T-helper 1 cell (primary cell): ENCODE measurements at places on chromosomes 7 and 10.

GRCh38 chr7:48307041-48307714 lies 135.9 kb downstream of the ABCA13 start:
- no peak for DNase-seq

- no peak for DNase-seq
Observed at GRCh38 chr7:20317413-20317812, 13.3 kb upstream of the ITGB8 start.

DNA sequence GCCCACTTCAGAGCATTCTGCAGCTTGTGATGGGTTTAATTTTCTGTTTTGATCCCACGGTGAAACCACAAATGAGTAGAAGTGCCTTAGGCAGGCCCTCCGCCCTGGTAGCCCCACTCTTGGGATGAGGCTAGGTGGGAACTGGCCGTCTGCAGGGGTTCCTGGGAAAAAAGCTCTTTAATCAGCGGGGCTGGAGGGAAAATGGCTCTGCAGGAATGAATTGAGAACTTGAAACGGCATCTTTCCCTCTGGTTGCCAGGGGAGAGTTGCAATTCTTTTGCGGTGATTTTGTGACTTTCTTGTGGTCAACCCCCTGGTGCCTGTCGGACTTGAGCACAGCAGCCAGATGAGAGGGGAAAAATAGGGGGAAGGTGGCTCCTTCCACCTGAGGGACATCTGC lies 32.7 kb downstream of the COL26A1 start:
- no peak for DNase-seq

GRCh38 chr10:115118346-115118745 lies 25.2 kb downstream of the ATRNL1 start:
- DNase-seq, result no peak

GRCh38 chr10:118725886-118726500 lies 28.8 kb downstream of the CACUL1 start:
- no peak for DNase-seq

DNA sequence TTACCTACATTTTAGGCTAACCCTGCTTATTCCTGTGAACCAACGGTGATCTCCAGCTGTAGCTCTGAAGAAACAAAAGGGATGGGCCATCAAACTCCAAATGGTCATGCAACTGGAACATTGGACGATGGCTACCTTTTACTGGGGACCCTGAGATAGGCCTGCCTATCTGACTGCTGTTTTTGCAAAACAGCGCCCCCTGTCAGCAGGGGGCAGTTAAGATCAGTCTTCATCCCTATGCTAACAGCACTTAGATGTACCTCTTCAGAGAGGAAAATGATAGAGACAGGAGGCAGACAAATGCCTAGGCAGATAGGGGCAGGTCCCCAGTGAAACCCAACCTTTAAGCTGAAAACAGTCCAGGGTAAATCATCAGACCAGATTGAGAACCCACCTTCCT lies 1085.4 kb upstream of the SORCS1 start:
- DNase-seq, result no peak

DNA sequence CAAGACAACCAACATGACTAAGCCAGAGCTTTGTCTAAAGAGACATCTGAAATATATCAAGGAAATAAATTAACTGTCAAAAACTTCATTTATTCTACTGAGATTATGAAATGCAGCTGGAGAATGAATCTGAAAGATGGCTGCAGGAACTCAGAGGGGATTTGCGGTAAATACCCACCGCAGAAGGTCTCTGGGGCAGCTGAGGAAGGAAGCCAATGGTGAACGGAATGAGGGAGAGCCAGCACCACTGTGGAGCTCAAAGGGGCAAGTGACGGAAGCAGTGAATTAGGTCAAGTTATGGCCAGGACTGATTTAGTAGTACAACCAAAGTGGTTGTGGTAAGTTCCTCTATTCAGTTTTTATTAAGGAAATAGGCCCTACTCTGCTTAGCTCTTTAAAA lies 215.3 kb upstream of the GLI3 start:
- no peak for DNase-seq

DNA sequence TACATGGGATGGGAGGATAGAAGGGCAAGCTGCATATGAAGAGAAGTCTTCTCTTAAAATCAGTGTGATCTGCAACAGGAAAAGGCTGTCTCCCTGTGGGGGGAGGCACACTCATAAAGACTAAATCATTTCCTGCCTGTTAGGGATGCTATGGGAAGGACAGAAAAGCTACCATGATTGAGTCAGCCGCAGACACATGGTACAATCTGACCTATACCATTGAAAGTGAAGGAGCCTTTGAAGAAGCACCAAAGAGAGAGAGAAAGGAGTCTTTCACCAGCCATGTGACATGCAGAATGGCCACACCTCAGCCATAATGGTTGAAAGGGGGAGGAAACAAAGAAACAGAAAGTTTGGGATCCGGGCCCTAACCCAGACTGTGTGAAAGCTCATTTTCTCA lies 29.1 kb downstream of the NUDCD3 start:
- DNase-seq, result no peak

GRCh38 chr7:79091661-79092060 lies 361.8 kb downstream of the MAGI2 start:
- no peak for DNase-seq

- no peak for DNase-seq
Observed at GRCh38 chr10:131231965-131232541, 79.5 kb downstream of the TCERG1L start.

DNA sequence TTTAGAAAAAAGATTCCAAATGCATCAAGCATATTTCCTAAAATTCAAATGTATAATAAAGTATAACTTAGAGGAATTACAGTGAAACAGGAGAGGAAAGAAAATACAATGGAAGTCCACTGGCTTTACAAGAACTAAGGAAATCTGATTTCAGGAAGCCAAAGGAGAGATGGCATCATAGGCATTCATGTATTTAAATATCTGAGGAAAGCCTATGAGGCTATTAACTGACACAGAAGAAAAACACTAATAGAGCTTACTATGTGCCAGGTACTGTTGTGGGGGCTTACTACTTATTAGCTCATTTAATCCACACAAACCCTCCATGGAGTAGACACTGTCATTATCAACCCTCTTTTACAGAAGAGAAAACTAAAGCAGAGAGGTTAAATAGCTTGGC lies 92.2 kb downstream of the SRPK2 start:
- no peak for DNase-seq

DNA sequence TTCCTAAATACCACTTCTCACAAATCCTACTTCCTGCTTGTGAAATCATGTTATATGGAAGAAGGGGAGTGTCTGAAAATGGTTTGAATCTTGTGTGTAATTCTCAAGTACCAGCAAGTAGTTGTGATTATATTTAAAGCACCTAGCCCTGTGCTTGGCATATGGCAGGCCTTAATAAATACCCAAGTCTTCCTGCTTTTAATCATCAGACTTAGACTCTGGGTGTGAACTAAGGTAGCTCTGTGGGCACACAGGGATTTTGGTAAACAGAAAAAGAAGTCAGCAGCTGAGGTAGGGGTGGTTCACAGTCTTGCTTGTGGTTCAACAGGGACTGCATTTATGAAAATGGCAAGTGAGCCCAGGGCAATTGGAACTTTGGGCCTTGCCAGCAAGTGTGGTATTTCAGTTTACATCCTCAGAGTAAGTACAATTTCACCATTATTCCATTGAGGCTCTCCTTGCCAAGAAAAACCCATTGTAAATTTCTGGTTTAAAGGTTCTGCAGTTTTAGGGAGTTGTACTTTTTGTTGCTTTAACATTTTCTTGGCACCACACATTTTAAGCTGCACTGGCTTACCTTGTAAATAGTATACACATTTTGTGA lies 215.5 kb downstream of the AUTS2 start:
- no peak for DNase-seq

DNA sequence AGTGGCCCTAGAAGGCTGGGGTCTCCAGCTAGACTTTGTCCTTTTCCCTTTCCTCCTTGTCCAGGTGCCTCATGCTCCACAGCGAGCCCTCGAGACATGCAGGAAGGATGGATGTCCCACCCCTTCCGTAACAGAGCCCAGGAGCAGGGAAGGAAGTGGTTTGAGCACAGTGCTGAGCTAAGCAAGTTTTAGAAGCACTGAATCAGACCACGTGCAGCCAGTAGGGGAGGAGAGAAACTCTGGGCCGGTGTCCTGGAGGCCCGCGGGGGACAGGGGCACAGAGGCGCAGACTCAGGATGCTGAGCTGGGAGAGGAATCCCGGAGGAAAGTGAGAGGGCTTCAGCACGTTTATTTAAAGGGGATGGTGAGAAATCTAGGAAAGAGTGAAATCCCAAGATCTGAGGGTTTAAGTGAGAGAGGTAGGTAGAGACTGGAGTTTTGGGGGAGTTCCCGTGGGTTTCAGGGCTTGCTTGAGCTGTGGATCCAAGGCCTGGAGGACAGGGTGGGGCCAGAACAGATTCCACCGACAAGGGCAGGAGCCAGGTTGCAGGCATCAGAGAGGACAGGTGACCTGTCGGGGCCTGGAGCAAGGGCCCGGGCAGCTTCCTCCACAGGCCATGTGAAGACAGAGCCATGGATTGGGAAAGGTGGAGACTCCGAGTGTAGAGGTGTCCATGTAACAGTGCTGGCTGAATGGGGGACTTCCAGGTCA lies 4.4 kb upstream of the IRF5 start:
- no peak for DNase-seq

DNA sequence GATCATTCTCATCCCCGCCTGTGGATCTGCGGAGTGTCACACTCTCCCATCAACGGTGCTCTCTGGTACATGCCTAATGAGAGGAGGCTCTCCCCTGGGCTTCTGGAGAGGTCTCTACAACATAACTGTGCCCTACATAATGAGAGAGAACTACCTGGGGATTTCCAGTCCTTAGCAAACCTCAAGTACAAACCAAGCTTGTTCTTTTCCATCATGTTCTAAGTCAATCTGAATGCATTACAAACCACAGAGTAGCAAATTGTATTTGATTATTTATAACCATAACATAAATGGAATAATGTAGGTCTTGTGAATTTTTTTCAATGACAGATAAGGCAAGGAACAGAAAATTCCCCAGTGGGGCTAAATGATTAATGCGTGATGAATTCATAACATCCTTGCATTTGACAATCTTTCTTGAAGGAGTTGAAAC lies 412.4 kb upstream of the NRP1 start:
- DNase-seq, result no peak

GRCh38 chr7:97480772-97481390 lies 251.0 kb upstream of the TAC1 start:
- no peak for DNase-seq

GRCh38 chr7:41706228-41706930 lies 3.5 kb upstream of the INHBA start:
- no peak for DNase-seq

- DNase-seq, result no peak
Observed at GRCh38 chr10:8975535-8975934, 921.0 kb downstream of the GATA3 start.

DNA sequence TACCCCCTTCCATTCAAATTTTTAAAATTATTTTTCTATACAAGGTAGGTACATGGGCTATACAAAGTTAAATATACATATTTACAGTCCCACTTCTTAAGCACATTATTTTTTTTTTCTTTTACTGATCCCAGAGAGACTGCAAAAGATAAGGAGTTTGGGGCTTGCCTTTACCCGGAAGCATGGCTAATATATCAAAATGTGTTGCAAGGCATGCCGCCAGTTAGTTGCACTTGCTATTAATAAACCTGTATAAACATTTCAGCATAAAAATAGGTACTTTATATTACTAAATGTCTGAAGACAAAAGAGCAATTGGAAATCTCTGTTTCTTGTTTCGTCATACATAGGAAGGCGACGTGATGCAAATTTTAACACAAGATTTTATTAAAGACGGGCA lies 21.5 kb upstream of the PDLIM1 start:
- no peak for DNase-seq

- no peak for DNase-seq
Observed at GRCh38 chr7:29270594-29271318, 76.2 kb downstream of the CHN2 start.

DNA sequence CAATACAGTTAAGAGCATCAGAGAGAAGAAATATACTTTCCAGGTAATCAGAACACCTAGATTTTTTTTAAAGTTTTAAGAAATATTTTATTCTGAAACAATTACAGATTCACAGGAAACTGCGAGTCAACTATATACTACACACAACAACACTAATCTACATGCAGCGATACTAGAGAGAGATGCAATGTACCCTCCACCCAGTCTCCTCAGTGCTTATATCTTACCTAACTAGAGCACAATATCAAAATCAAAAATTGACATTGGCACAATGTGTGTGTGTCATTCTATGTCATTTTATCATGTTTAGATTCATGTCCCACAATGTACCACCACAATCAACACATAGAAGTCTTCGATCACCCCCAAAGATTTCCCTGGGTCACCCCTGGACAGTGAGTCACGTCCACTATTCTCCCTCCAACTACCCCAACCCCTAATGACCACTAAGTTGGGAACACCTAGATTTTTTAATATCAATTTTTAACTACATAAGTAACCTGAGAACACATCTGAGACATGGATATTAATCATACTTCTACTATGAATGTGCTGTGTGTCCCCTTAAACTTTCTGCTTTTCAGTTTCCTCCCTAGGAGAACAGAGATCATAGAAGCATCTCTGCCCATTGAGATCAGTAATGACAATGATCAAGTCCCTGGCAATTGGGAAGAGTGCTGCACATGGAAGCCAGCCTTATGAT lies 86.5 kb downstream of the GSAP start:
- no peak for DNase-seq

- no peak for DNase-seq
Observed at GRCh38 chr7:113799896-113800295, 118.9 kb downstream of the PPP1R3A start.

DNA sequence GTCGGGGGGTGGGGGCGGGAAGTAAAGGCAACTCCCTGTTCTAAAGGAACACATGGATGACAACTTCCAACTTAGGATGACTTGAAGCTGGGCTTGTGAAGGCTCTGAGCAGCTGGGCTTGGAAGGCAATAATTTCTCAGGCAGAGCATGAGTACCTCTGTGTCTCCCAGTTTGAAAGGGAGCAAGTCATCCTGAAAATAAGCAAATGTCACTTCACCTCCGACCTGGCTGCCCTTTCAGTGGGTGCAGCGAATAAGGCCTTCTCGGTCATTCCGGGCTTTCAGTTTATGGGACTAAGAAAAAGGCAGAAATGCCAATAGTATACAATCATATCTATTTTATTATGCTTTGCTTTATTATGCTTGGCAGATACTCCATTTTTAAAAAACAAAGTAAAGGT lies 15.3 kb upstream of the ADAMTS14 start:
- no peak for DNase-seq
